Stimulated activated CD4-positive, alpha-beta T cell treated with anti-CD3 and anti-CD28 coated beads, Interleukin-15, amount 100 ng/mL, for 48 hours (primary cell): ENCODE measurements at places on chromosomes 13 and 19.

DNA sequence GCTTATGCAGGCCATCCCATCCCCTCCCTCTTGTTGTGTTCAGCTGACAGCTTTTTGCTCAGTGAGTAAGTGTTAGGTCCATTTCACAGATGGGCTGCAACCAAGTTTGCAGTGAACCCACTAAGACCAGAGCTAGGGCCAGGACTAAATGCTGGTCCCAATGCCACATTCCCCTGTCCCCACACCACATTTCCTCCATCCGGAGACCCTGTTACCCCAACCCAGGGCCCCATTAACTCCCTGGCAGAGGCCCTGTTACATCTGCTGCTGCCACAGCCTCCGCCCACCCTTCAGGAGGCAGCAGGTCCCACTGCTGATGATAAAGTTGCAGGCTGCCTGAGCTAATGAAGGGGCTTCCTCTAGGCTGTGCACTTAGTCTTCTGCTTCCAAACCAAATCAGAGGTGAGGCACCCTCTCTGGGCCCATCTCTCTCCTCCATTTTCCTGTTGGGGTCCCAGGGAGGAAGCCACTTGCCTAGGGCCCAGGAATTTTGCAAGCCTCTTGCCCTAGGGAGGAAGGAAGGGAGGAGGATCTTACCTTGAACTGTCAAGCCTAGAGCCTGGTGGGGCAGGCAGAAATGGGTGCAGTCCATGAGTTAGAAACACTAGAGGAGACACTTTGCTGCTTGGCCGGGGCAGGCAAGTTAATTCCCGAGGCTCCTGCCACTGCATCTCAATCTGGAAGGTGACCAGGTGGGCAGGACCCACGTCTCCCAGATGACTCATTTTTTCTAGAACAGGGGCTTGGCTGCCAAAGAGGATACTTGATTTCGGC, 3.4 kb upstream of the USF2 start:
- DNase-seq: no peak

GRCh38 chr13:71546881-71547280, 320.1 kb downstream of the DACH1 start:
- no peak for DNase-seq

DNA sequence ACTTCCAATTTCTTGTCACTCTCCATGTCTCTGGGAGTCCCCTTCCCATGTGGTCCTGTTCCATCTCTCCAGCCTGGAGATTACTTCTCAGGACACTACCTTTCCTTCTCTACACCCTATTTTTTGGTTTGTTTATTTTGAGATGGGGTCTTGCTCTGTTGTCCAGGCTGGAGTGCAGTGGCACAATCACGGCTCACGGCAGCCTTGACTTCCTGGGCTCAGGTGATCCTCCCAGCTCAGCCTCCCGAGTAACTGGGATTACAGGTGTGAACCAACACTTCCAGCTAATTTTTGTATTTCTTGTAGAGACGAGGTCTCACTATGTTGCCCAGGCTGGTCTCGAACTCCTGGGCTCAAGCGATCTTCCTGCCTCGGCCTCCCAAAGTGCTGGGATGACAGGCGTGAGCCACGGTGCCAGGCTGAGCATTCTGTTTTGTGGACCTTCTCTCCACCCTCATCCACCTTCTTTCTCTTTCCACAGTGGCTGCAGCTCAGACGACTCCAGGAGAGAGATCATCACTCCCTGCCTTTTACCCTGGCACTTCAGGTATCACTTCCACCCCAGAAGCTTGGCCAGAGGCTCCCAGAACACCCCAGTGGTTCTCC, 644 bp downstream of the HCST start:
- no peak for DNase-seq

DNA sequence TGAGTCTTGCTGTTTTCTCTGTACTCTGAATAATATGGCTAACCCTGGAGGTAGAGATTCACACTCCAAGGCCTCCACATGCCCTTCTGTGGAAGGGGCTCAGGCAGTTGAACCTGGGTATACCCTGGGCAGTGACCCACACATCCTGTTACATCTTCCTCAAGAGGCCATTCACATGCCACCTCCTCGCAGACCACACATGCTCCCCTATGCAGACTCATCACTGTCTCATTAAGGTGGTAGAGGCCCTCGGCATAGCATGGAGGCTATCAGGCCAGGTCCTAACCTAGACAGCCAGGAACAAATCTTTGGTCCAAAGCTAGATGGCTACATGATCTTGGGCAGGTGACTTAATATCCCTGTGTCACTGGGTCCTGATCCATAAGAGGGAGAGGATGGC, 363.9 kb upstream of the ZNF507 start:
- DNase-seq: no peak

DNA sequence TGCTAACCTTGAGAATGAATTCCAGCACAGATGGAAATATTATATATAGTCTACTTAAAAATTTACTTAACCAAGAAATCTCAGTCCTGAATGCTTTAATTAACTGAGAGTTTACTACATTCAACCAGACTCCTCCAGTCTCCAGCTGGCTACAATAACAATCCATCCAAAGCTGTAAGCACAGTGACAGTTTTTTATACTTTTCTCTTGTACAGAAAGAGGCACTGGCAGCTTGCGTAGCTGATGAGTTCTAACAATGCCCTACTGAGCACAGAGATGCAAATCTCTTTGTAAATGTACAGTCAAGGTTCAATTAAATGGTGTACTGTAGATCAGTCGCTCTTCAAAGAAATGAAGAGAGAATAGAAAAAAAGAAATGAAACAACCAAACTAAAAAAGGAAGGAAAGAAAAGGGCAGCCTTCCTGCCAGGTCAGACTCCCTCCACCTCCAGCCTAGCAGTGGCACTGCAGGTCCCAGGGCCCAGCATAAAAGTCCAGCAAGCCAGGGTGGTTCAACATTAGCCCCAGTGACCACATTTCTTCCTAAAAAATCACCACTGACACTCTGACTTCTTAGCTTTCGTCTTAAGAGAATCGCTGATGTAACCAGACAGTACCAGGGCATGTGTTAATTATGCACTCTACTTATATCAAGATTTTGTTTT, 88.4 kb downstream of the SACS start:
- no peak for DNase-seq

- DNase-seq: no peak
These were observed 710.3 kb upstream of the SLITRK5 start for GRCh38 chr13:86960876-86961275.

DNA sequence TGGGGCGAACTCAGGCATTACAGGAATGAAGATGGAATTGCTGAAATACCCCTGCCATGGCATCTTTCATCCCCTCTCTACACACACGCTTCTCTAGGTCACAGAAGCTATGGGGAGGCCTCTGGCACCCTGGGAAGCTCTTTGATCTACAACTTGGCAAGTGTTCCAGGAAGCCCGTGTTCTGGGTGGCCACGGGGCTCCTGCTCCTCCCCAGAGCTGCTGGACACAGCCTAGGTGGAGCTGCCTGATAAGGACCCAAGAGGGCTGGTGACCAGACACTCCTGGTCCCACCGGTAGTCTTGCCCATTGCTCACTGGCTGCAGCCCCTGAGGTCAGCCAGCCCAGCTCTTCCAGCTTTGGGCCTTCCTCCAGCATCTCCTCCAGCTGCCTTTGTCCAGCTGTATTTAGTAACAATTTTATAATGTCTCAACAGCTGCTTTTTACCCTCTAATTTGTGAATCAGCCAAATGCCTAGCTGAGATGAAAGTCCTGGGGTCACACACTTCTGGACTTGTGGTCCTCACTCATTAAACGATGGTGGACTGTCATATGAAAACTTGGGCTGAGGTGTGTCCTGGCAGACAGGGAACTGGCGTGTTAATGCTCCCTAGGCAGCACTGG, 72.8 kb upstream of the SPATA13 start:
- DNase-seq: no peak

- DNase-seq: no peak
These were observed 13.7 kb downstream of the PPFIA3 start for GRCh38 chr19:49132974-49133609.

- DNase-seq: no peak
These were observed 20.1 kb upstream of the EBPL start for GRCh38 chr13:49711218-49711863.

DNA sequence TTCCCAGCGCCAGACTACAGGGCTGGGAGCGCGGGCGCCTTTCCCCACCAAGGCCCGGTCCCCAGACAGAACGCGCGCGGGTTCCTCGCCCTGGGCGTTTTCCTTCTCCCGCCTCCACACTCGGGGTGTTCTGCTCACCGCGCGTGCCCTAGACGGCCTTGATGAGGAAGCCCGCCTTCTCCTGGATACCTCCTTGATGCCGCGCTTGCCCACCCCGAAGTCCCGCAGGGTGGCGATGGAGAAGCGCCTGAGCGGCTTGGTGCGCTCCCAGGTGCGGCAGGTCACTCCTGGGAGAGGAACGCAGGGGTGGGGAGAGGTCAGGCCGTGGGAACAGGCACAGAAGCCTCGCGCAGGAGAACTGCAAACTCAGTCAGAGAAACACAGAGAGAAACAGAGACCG, 34.8 kb downstream of the CYP2B6 start:
- DNase-seq: no peak

- no peak for DNase-seq
These were observed 92.7 kb downstream of the LHFPL6 start for GRCh38 chr13:39510316-39510695.

GRCh38 chr19:30017172-30017571, 75.1 kb downstream of the URI1 start:
- no peak for DNase-seq

GRCh38 chr19:14582894-14583340, at the start of gene CLEC17A:
Gene CLEC17A (plus strand): TSS chr19:14583084. CDS start chr19:14583161, 77 bp downstream.
- DNase-seq: no peak

DNA sequence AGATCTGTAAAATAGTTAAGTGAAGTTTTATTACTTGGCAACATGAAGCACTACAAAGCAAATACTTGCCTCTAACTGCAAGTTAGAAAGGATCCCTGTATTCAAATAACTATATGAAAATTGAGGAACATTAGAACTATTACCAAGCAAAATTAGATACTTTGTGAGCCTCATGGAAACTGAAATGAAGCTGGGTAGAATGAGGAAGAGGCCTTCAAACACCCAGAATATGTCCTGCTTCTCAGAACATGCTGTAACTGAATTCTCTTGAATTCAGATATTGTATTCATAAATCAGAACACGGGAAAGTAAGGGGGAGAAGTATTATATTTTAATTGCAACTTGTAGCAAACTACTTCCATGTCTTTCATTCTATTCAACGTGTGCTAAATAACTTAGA, 947.9 kb downstream of the PCDH17 start:
- no peak for DNase-seq

- DNase-seq: no peak
These were observed 71.4 kb upstream of the CLDN10 start for GRCh38 chr13:95480791-95481780.

DNA sequence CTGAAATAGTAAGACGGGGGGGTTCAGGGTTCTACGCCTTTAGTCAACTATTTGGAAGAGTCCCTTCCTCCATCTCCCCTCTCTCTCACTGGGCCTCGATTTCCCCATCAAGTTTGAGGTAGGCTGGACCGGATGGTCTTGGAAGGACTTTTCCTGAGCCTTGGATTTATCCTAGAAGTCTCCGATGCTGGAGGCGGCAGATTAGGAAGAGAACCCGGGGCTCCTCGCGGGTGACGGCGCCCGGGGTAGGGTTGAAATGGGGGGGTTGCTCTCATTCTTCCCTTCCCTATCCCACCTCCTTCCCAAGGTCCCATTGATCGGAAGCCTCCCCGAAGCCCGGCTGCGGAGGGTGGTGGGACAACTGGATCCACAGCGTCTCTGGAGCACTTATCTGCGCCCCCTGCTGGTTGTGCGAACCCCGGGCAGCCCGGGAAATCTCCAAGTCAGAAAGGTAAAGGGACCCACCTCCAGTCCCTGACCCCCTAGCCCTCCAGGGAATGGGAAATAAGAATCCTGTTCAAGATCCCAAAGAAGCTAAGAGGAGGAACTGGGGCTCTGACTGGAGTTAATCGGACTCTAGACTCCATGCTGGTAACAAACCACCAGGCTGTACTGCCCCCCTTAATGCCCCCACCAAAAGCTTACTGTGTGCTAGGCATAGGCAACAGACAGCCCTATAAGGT, 781 bp downstream of the QPCTL start:
- peak; percentile 66 for DNase-seq

- no peak for DNase-seq
These were observed 14.1 kb downstream of the UBAC2 start for GRCh38 chr13:99214731-99215130.

- no peak for DNase-seq
These were observed 26.0 kb upstream of the PEG3 start for GRCh38 chr19:56866538-56866937.

DNA sequence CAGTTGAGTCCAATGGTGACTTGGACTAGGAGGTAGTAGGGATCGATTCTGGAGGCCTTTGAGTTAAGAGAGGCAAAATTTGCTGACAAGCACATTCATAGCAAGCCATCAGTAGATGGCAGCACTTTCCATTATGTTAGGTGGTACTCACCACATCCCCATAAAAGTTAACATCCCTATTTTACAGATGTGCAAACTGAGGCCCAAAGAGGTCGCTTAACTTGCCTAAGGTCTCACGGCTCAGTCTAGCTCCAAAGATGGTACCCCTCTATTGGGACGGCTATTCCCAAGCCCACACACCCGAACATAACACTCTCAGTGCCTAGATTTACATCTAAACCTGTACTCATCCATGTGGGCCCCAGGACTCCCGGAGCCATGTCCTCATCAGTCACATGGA, 21.5 kb upstream of the FOSB start:
- no peak for DNase-seq

- DNase-seq: no peak
These were observed 59.0 kb upstream of the FGF14 start for GRCh38 chr13:102460806-102461205.

GRCh38 chr19:34480971-34481841, at the start of gene WTIP:
Gene WTIP (plus strand): TSS chr19:34481758. CDS start chr19:34481975, 217 bp downstream.
- DNase-seq: no peak

GRCh38 chr13:28620011-28620830, 38.7 kb upstream of the POMP start:
- no peak for DNase-seq

DNA sequence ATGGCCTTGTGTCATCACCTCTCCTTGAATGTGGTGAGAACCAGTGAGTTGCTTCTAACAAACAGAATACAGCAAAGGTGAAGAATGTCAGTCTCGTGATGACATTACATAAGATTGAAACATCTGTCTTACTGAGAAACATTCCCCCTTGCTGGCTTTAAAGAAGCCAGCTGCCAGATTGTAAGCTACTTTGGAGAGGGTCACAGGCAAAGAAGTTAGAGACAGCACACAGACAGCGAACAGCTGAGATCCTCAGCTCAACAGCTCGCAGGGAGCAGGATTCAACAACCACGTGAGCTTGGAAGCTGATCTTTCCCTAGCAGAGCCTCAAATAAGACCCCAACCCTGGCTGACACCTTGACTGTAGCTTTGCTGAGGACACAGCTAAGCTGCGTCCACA, 367.9 kb downstream of the LIG4 start:
- no peak for DNase-seq

- DNase-seq: no peak
These were observed 48.5 kb downstream of the TDRD12 start for GRCh38 chr19:32767951-32768679.
